NCI-H1092 (cell line): ENCODE measurements at places on chromosomes 1 and 21.

GRCh38 chr1:44077421-44077820, 41.2 kb upstream of the KLF17 start:
- no peak for DNase-seq

- peak; percentile 24 for DNase-seq
Observed at GRCh38 chr1:17909634-17910033, 154.5 kb downstream of the ACTL8 start.

- DNase-seq: no peak
Observed at GRCh38 chr1:56773341-56774066, 45.7 kb downstream of the FYB2 start.

DNA sequence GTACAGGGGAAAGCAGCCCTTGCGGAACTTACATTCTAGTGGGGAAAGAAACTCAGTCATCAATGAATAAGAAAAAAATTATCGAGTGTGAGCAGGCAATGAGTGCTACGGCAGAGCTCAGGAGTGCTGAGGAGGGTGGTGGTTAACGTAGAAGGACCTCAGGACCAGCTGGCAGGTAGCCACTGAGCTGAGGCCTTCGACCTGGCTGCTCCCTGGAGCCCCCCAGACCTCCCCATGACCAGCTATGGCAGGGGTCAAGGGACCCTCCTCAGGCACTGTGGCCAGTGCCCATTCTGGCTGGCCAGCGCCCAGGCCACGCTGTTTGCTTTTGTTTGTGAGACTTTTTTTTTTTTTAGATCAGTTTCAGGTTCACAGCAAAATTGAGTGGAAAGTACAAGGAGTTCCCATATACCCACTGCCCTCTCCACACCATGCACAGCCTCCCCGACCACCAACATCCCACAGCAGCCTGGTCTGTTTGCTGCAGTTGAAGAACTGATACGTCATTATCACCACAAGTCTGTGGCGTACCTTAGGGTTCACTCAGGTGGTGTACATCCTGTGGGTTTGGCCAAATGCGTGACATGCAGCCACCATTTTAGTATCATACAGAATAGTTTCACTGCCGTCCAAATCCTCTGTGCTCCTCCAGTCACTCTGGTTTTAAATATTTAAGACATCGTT, 11.8 kb upstream of the TTC22 start:
- no peak for DNase-seq

- DNase-seq: no peak
Observed at GRCh38 chr1:204288021-204288588, 71.6 kb downstream of the PLEKHA6 start.

DNA sequence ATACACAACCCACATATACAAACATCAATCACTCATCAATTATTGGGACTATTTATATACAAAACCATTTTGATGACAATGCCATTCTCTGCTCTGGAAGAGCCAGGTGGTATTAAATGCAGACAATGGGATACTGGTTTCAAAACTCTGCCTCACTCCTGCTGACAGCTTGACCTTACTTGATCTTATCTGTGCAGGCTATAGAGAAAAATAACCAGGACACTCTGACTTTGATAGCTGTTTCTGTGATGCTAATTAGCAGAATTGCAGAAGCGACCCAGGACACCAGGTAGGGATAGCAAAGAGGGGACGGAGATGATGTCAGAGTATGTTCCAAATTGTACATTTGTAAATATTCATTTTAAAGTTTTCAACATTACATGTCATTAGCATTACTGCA, 89.5 kb downstream of the OLFM3 start:
- DNase-seq: no peak

GRCh38 chr1:226950871-226951270, 10.8 kb downstream of the COQ8A start:
- no peak for DNase-seq

- peak; percentile 21 for DNase-seq
Observed at GRCh38 chr1:182617734-182618351, 13.7 kb upstream of the RGS16 start.

DNA sequence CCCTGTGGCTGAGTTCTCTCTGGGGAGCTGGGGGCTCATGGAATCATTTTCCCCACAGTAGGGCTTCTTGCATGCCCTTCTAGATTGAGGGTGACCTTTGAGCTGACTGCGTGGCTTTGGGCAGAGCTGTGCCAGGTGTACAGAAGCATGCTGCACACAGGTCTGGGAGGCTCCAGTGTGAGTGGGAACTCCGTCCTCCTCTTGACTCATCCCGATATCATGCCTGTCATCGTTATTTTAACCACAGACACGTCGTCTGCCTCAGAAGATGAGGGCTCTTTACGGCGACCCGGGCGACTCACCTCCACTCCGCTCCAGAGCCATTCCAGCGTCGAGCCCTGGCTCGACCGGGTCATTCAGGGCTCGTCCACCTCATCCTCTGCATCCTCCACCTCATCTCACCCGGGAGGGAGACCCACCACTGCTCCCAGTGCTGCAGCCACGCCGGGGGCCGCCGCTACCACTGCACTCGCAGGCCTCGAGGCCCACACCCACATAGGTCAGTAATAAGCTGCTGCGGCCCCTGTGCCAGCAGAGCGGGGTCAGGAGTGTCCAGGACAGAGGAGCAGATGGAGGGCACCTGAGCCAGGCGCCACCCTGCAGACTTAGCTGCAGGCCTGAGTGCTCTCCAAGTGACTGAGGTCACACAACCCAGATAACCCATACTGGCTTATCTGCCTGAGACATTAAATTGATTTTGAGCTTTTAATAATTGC, 39.8 kb downstream of the DIP2A start:
- no peak for DNase-seq

DNA sequence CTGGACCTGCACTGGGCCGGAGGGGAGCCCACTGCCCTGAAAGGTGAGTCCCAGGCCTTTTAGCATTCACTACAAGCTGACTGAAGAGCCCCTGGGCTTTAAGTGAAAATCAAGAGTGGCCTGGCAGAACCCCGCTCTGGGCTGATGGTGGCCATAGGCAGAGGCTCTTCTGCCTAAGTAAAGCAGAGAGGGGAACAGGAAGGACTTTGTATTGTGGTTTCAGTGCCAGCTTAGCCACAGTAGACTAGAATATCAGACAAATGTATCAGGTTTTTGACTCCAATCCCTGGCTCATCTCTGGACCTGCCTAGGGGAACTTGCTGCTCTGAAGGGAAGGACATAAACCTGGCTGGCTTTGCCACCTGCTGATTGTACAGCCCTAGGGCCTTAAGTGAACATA, 10.2 kb upstream of the HENMT1 start:
- no peak for DNase-seq

GRCh38 chr1:41053316-41053715, 31.8 kb upstream of the SLFNL1 start:
- DNase-seq: no peak
